ENCODE measurements at places on chromosomes 3 and 15.

DNA sequence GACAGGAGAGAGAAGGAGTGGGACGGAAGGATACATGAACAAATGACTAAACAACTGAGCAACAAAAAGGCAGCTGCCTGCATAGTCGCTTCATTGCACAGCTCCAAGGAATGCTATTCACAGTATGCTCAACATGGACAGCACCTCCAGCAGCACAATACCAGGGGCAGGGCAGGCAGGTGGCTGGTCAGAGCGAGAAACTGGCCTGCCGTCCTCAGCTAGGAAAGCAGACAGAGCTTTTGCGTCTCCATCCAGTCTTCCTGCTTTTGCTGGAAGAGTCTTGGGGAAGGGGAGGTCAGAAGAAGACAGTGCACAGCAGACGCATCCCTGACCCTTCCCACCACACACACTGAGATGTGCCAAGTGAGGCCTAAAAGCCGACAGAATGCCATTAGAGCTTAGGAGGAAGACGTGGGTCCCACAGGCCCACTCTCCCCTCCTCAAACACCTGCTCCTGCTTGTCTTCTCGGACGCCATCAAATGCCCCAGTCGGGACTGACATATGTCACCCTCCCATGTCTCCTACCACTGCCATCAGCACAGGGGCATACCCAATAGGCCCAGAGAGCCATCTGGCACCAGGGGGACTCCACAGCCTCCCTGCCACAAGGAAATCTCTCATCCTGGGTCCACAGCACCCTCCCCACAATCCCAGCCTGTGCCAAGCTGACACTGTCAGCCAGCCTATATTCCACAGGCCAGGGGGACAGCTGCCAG, 3.9 kb downstream of the RAB6B start:
- no peak for DNase-seq

DNA sequence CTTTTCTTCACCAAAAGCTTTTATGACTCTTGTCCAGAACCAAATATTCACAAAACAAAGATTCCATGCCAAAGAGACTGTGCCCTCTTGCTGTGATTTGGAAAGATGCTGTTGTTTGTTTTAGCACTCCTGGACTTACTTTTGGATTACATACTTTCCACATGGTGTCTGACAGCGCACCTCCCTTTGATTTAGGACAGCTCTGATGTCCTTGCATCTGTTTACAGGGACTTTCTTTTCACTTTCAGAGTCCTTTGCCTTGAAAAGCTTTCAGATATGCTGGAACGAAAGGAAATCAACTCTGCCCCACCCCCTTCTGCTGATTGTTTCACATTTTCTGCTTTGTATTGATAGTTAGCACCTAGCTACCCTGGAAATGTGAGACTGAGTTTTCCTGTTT, 133.0 kb upstream of the NR2E3 start:
- DNase-seq: no peak

DNA sequence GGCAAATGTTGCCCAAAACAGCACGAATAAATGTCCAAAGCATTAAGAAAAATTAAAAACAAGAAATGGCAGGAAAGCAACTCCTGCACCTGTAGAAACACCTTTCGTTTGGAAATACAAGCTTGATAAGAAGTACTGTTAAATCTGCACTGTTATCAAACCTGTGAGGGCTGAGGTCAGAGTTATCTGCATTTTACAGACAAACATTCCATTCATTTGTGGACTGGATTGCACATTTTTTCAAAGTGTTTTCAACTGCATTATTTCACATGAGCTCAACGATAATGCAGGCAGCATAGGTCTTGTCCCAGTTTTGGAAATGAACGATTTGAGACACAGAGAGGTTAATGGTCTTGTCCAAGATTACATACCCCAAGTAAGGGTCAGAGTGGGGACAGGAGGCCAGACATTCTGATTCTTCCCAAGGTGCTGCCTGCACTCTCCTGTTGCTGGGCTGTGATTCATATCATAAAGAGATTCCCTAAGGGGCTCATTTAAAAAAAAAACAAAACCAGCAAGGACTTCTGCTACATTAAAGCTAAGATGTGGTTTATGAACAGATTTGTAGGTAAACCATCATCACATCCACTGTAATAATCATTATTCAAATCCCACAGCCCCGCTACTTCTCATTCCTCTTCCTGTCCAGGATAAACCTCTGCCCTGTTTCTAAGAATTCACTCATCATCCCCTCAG, 13.0 kb downstream of the GUCA1C start:
- DNase-seq: no peak

DNA sequence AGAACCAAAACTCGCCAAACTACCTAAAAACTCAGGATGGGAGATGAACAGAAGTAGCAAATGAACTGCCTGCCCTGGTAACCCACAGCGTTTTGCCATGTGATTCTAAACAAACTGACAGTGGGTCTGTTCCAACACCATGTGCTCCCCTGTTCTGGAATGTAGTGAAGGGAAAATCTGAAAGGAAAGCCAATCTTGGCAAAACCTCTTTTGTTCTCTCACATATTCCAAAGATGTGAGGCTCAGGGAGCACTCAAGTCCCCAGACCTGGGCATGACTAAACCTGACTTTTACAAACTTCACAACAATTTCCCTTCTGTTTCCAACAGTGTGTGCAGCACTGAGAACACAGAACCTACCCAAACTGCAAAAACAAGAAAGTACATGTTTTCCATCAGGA, 116.1 kb downstream of the IMPG2 start:
- no peak for DNase-seq

DNA sequence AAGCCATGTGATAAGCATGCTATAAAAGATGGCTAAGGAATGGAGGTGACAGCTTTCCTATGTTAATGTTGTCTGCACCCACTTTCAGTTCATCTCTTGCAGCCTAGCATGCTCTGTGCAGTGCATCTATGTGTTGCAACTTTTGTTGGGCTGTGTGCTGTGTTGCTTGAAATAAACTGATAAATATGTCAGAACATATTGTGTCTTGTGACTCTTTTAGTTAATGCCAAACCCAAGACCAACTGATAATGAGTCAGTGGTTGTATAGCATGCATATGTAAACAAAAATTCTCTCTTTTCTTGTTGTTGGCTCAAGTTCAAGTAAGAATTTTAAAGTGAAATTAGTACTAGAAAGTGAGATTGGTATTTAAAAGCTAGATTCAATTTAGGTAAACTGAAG, 37.0 kb upstream of the SCN10A start:
- no peak for DNase-seq

- no peak for DNase-seq
Measured at GRCh38 chr3:71495708-71496472, 87.6 kb downstream of the FOXP1 start.

DNA sequence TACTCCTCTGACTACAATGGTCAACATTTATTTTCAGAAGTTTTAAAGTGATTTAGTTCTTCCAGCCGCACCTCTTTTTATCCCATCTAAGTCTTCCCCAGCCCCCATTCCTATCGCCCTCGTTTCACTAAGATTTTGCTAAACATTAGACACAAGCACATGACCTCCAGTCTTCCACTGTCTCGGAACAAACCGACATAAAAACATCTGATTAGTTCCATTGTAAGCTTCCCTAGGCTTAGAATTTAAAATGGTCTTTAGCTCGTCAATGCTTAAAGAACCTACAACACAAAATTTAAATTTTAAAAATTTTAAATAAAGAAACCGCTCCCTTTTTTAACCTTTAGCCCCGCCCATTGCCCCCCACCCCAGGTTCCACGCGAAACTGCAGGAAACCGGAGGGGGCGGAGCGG, 284 bp upstream of the TSC22D2 start:
- no peak for DNase-seq

- no peak for DNase-seq
Measured at GRCh38 chr15:50249704-50250103, 15.8 kb downstream of the HDC start.

DNA sequence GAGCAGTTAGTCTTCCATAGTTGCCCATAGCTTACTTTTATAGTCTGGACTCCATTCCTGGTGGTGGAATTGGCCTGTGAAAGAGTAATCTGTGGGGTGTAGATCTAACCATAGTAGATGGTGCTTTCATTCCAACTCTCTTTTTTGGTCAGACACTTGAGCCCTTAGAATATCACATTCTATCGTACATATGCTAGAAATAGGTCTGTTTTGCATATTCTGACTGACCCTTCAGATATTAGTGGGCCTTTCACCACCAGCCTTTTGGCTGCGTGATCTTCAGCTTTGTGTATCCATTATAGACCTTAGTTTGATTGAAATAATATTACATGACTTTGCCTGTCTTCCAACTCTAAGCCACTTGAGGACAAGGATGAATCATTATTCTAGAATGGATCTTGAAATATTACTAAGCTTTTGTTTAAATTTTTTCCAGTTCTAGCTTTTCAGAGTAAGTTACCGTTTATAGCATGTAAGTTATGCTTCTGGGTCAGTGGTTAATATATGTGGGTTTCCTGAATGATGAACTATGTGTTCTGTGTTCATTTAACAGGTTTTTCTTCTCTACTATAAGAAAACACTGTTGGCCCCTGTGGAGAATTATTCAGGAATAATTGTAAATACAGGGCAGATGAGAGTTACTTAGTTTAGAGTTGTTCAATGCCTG, 8.7 kb downstream of the RAB7A start:
- DNase-seq: no peak

- DNase-seq: no peak
Measured at GRCh38 chr3:177445549-177445948, 248.3 kb upstream of the TBL1XR1 start.

DNA sequence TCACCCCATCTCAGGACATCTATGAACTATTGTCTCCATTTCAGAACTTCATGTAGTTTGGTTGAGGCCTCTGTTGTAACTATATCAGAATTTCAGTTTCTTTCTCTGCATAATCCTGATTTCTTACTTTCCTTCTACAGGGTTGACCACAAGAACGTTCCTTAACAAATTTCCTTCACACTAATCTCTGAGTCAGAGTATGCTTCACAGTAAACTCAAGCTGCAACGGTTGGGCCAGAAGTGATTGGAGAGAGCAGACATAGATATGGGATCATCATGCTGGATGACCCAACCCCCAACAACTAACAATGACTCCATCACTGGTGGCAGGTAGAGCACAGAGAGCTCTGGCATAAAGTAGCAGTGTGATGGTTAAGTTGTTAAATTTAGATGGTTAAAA, 128.8 kb upstream of the OSTN start:
- DNase-seq: no peak

GRCh38 chr3:143608966-143609365, 239.3 kb downstream of the SLC9A9 start:
- DNase-seq: no peak

GRCh38 chr15:73308305-73308704, 60.5 kb downstream of the HCN4 start:
- no peak for DNase-seq

DNA sequence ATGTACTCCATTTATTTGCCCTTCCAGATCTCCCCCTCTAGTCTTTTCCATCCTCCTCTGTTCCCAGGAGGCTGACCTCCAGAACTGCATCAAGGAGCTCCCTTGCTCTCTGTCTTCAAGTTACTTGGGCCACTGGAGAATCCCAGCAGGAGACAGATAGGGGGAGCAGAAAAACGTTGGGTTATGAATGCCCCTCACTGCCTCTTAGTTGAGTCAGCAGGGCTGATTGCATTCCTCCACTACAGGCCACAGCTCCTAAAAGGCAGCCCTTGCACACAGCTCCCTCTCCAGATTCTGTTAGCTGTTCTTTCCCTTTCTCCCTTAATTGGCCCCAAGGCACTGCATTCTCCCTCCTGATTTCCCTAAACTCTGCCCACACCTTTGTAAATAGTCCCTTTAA, 12.4 kb upstream of the CEP152 start:
- no peak for DNase-seq

Measured in activated T-cell treated with anti-CD3 and anti-CD28 coated beads, Interleukin-2, amount 50 U/mL, for 1 hour (primary cell).